Placental pericyte (primary cell): ENCODE measurements at places on chromosomes 4 and X. TPM values are rescaled to one million over a fixed set of nuclear protein-coding genes. Genes with fewer than 3 reads are reported as not detected.

ADH7 gene
- total RNA-seq, result not detected in 2 replicates

VCX3B gene
- not detected in 2 replicates for total RNA-seq

KIAA1210 gene
- total RNA-seq, result not detected in 2 replicates

RADX gene
- 1.7 TPM in 1 of 2 replicates, not detected in the other for total RNA-seq

EGF gene
- total RNA-seq, result 0.22 and 1.6 TPM in 2 replicates

GNRHR gene
- not detected in 2 replicates for total RNA-seq
